ENCODE measurements at places on chromosomes 3 and 15.

GRCh38 chr3:136503056-136503455, 249.1 kb downstream of the STAG1 start:
- DNase-seq, result no peak

DNA sequence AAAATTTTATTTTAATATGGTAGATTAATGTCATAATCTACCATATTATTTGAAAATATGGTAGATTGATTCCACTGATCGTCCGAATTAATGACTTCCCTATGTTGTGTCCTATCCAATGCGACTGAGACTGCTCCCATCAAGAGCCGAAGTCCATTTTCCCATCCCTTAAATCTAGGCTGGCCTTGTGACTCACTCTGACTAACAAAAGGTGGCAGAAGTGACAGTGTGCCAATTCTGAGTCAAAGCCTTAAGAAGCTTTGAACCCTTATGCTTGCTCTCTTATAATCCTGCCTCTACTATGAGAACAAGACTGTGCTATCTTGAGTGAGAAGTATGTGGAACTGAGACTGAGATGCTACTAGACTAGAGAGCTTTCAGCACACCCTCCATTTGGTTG, 387.2 kb downstream of the ROBO1 start:
- DNase-seq, result no peak

DNA sequence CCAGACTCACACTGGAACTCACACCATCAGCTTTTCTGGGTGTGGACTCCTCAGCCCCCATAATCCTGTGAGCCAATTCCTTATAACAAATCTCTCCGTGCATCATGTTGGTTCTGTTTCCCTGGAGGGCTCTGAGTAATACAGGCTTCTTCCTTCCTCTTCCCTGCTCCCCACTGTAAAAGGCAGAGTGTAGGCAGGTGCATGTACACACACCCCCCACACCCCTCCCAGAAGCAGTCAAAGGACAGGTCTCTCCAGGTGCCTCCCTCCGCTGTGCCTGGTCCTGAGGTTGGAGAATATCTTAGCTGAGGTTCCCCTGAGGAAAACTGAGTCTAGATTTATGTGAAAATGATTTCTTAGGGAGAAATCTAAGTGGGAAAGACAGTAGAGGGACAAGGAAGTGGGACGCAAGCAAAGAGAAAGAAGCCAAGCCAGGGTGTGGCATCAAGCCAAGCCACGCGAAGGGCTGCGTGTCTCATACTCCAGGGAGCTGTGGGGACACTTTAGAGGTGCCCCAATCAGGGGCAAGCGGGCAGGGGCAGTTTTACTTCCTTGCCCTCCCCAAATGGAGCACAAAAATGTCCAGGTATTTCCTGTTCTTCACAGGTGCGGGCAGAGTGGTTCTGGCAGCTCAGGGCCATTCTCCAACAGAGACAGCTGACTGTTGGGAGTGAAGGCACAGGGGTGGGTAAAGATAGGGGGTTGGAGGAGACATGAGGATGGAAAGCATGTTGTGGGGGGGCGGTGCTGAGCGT, 86.6 kb downstream of the HMG20A start:
- DNase-seq, result no peak

DNA sequence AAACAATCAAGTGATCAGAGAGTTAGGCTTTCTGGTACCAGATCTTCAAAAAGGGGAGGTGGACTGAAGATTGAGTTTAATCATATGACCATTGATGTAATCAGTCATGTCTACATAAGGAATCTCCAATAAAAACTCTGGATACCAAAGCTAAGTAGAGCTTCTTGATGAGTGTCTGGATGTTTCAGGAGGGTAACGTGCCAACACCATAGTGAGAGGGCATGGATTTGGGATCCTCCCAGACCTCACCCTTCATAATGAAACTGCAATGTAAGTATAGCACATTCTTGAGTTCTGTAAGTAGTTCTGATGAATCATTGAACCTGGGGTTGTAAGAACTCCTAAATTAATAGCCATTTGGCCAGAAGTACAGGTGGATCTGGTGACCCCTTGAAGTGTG, 21.3 kb downstream of the PGPEP1L start:
- no peak for DNase-seq

DNA sequence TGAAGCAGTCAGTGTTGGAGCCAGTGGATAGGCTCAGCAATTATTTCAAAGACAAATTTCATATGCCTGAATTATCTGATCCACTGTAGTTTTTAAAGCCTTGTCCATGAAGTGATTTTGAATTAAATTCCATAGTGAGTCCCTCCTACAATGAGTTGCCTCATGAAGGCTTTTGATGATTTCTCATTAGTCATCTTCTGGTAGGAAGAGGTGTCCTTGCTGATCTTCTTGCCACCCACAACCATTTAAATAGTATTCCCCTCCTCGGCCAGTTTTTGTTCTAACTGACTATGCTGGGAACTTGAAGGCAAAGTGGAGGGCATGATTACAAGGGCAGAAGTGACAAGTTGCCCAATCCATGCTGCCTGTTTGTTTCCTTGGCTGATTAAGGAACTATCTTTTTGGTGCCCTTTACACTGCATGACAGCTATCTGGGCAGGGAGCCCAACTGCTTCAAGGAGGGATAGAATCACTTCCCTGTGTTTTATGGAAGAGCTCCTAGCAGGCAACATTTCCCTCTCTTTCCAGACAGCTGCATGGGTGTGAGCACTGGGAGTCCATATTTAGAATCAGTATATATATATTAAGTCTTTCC, 617.5 kb downstream of the ZPLD1 start:
- DNase-seq, result no peak

DNA sequence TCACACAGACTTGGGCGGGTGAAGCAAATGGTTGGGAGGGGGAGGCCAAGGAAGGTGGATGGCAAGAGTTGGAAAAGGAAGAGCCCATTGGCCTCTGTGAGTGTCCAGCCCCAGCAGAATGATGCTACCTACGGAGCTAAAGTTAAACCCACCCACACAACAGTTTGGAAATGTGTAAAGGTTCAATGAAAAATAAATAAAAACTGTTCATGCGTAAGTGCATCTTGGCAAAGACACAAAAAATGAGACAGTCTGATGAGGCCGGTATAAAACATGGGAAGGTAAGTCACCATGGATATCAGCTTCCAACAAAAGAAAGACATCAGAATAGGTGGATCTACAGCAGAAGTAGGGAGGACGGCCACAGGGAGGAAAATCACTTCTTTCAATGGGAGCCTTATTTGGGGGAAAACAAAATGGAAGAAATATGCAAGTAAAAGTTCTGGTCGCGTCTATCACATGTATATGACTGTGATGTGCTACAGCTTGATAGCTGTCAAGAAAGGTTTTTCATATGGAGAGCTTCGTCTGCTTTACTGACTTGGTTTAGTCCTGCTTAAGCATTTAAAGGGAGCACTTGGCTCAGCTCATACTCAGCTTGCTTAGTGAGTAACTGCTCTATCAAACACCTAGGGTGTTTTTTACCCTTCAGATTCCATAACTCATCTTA, 82.8 kb downstream of the TIGIT start:
- DNase-seq, result no peak

DNA sequence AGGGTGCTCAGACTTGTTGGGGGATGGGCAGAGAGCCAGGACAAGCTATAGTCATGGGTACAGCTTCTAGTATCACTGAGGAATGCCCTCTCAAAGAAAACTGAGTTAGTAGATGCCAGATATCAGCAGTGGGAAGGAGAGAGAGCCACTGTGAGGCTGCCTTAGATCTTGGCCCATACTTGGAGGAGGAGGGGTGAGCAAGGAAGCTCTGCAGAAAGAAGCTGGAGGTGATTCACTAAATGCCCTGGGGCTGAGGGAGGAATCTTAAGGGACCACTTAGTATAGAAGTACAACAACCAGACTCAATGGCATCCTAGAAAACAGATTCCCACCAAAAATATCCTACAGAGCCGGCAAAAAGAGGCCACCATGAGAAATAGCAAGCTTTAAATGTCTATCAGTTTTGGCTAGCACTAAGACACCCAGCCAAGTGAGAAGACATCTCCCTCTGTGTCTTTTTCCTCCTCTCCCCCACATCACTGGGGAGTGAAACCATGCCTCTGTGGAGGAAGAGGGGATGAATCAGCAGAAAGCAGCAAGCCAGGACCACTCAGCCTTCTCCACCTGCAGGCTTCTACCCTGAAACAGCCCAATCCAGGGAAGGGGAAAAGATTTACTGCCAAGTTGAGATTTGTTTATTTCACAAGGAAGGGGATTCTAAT, 282.5 kb upstream of the STT3B start:
- no peak for DNase-seq

GRCh38 chr3:182633186-182633585, 160.1 kb upstream of the ATP11B start:
- DNase-seq, result no peak

- DNase-seq, result peak; percentile 31
Observed at GRCh38 chr3:108862865-108863798, 40.5 kb downstream of the TRAT1 start.

All from activated CD4-positive, alpha-beta memory T cell treated with anti-CD3 and anti-CD28 coated beads, Interleukin-2, amount 10 ng/mL, durations not matched to agents 7 days and 5 days (primary cell).